ENCODE measurements at places on chromosomes 5 and 9. TPM values are rescaled to one million over a fixed set of nuclear protein-coding genes. Genes with fewer than 3 reads are reported as not detected.

Gene QRFP
- total RNA-seq: 1.0 TPM

Gene RORB
- total RNA-seq: 1.7 TPM

Gene GFI1B
- total RNA-seq: 0.85 TPM

Gene PCDHB3
- 2.5 TPM for total RNA-seq

Gene PRRX2
- 14.3 TPM for total RNA-seq

Gene WDR31
- total RNA-seq: 6.4 TPM

Gene ZDHHC11B
- 3.0 TPM for total RNA-seq

Gene PTRH1
- total RNA-seq: 25.4 TPM

Gene PDCD1LG2
- total RNA-seq: not detected

Gene CMYA5
- 13.8 TPM for total RNA-seq

Gene UBLCP1
- total RNA-seq: 22.8 TPM

Gene SLC34A3
- total RNA-seq: 0.57 TPM

Gene NIM1K
- total RNA-seq: not detected

Gene CD180
- total RNA-seq: 0.18 TPM

Gene ARID3C
- total RNA-seq: 1.1 TPM

Gene LHX3
- total RNA-seq: 1.3 TPM

Gene TAS2R1
- not detected for total RNA-seq

Gene SPINK1
- total RNA-seq: not detected

Gene TIMD4
- 7.5 TPM for total RNA-seq

Gene CSF1R
- total RNA-seq: 11.0 TPM

Gene FBXW5
- total RNA-seq: 199 TPM

Gene NEUROG1
- not detected for total RNA-seq

Gene STING1
- 33.8 TPM for total RNA-seq

Gene DMRTA1
- 5.5 TPM for total RNA-seq

Gene OBP2B
- 1.6 TPM for total RNA-seq

Gene SIGMAR1
- 103 TPM for total RNA-seq

Gene BTNL8
- total RNA-seq: 0.14 TPM

Gene CYLC2
- not detected for total RNA-seq

Gene SNAPC3
- 24.2 TPM for total RNA-seq

Gene STKLD1
- total RNA-seq: 0.87 TPM

Gene SPATA31D4
- total RNA-seq: not detected

Gene IRX2
- total RNA-seq: 10.2 TPM

Gene ECSCR
- total RNA-seq: 6.7 TPM

Gene GRXCR2
- not detected for total RNA-seq

Gene PTAR1
- 47.6 TPM for total RNA-seq

Gene EDIL3
- total RNA-seq: 4.6 TPM

Gene WWC1
- total RNA-seq: 52.6 TPM

Gene GPR151
- total RNA-seq: not detected

Gene DCTN4
- total RNA-seq: 68.4 TPM

Gene PSAT1
- total RNA-seq: 30.4 TPM

Gene DMGDH
- 9.9 TPM for total RNA-seq

Gene COL27A1
- 8.7 TPM for total RNA-seq
